ENCODE measurements at places on chromosomes 12 and 14. TPM values are rescaled to one million over a fixed set of nuclear protein-coding genes. Genes with fewer than 3 reads are reported as not detected.

PLEKHG7 gene
- total RNA-seq, result not detected

HOXC9 gene
- total RNA-seq, result 9.0 TPM

CAPRIN2 gene
- 41.2 TPM for total RNA-seq

KLHL33 gene
- total RNA-seq, result 0.39 TPM

DNA sequence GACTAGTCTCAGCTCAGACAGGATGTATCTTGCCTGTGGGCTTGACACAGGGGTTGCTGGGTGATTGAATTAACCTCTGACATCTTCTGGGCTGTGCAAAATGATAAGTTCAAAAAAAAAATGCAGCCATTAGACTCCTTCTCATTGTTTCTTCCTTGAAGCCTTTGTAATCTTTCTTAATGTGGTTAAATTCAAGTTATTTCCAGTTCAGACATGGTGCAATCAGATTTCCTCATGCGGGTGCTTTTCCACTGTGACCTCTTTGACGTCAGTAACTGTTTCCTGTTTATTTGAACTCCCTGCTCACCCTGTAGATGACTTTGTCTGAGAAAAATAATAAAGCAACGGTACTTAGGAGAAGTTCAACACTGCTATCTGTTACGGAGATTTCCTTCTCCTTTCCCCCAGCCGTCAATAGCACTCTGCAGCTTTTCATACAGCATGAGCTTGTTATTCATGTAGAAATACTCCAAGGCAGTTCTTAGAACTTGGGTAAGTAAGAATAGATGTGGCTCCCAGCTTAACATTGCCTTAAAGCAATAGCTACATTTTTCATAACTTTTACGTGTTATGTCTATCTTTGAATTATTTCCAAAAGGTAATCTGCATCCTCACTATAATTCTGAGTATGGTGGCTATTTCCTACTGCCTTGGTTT lies 155.5 kb downstream of the PRKCH start:
- H3K4me3 ChIP-seq, result no peak overlapping the region
- no peaks in the 10 kb centered on the region for H3K4me1 ChIP-seq
- H3K27ac ChIP-seq, result peak overlapping the region; percentile 95

DNA sequence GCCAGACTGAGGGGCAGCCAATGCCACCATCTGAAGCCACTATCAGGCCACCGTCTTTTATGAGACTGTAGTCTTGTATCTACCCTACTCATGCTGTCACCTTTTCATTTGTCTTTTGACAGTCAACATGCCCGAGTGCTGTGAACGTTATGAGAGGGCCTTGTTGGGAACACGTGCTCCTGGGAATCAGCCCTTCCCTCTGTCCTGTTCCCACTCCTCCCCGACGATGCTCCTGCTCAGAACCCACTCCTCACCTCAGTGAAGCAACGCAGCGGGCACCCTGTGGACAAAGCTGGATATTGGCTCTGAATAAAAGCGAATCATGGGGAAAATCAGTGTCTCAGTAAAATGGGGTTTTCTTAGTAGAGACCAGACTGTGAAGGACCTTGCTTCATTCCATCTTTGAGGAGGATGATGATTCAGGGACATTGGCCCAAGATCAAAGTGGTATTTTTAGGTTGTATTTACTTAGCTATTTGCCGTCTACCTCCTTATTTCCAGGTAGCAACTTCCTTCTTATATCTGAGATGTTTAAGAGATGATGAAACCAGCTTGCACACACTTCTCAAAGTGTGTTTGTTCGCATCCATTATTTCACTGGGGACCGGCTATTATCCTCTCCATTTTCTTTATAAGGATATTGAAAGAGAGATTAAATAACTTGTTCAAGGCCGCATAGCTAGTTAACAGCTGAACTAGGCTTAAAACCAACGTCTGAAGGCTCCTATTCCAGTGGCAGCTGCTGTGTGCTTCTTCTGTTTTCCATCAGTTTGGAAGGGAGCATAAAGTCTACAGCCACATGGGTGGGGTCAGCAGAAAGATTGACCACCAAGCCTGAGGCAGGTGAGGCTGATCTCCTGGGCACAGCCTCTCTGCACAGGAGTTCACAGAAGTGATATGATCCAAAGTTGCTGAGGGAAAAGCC lies 43.9 kb upstream of the CTDSP2 start:
- peak overlapping the region; percentile 95 for H3K27ac ChIP-seq
- H3K27me3 ChIP-seq, result no peaks in the 10 kb centered on the region
- DNase-seq, result no peak
- no peak overlapping the region for H3K4me3 ChIP-seq
- H3K4me1 ChIP-seq, result no peaks in the 10 kb centered on the region

DNA sequence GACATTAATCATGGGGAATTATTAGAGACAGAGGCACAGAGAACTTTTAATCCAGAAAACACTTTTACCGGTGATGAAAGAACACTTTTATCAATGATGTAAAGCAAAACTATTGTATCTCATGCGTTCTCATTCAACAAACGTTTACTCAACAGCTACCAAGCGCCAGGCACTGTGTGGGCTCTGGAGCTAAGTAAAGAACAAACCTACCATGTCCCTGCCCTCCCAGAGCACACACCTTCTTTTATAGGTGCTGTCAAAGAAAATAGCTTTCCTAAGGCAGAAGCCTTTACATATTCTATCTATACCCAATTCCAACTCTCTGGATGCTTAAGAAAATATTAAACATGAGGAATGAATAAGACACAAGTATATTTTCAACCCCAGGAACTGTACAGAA lies 91.1 kb downstream of the FOXN3 start:
- H3K4me3 ChIP-seq, result no peak overlapping the region
- no peak for DNase-seq
- H3K27me3 ChIP-seq, result no peaks in the 10 kb centered on the region
- no peaks in the 10 kb centered on the region for H3K4me1 ChIP-seq

- no peaks in the 10 kb centered on the region for H3K4me1 ChIP-seq
- no peak overlapping the region for H3K4me3 ChIP-seq
- H3K27ac ChIP-seq, result no peak overlapping the region
These were observed 7.1 kb upstream of the KRT84 start for GRCh38 chr12:52392465-52393007.

DNA sequence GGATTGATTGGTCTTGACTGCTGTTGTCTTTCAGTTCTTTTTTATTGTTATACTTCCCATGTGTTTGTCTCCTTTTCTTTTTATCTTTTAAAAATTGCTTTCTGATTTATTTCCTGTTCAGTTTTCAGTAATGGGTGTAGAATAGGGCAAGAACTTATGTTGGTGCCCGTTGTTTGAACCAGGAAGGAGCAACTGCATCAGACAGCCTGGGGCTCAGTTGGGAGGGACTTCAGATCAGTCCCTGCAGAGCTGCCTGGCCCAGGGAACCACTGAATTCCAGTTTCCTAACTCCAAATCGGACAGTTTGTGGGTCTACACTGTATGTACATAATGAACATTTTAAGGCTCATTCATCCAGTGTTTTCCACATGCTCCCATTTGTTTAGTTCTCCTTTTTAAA lies 64.9 kb downstream of the FBXO34 start:
- no peaks in the 10 kb centered on the region for H3K36me3 ChIP-seq
- H3K27ac ChIP-seq, result no peak overlapping the region
- H3K4me1 ChIP-seq, result no peaks in the 10 kb centered on the region
- H3K4me3 ChIP-seq, result no peak overlapping the region

GRCh38 chr14:103103461-103104388 lies 9.2 kb downstream of the EXOC3L4 start:
- H3K36me3 ChIP-seq, result no peaks in the 10 kb centered on the region
- no peaks in the 10 kb centered on the region for H3K4me1 ChIP-seq
- no peak for DNase-seq
- no peaks in the 10 kb centered on the region for H3K27me3 ChIP-seq
- no peak overlapping the region for H3K27ac ChIP-seq

- H3K36me3 ChIP-seq, result no peaks in the 10 kb centered on the region
- H3K4me3 ChIP-seq, result no peak overlapping the region
- no peaks in the 10 kb centered on the region for H3K4me1 ChIP-seq
- DNase-seq, result no peak
These were observed 104.7 kb downstream of the PRMT8 start for GRCh38 chr12:3595721-3596120.

DNA sequence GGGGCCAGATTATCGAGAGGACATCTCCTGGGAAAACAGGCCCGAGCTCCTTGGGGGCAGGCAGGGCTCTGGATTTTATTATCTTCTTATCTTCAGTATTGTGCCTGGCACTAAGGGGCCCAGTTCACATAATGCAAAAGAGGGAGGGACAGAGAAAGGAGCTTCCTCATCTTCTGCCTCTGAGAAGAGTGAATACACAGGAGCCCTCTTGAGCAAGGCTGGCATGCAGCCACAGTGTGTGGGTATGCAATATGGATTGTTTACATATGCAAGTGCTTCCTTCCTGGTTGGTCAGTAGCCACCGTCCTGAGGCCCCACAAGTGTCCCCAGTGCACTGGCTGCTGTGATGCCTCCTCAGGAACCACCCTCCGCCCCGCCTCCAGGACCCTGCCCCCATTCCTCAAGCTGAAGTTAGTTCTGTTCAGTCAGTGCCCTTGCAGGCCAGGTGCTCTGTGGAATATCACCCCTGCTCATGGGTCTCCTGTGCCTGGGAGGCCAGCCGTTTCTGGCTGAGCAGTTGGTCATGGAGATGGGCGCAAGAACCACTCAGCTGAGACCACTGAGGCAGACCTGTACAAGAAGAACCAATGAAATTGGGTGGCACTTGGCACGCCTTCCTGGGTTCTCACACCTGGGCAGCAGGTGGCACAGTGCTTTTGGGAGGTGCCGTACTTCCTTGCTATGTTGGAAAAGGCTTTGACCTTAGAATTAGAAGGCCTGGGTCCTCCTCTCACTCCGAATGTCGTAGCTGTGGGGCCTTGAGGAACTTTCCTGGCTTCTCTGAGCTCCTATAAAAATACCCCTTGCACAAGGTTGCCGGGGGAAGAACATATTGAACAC lies 35.1 kb upstream of the ACTN1 start:
- H3K4me3 ChIP-seq, result no peak overlapping the region
- H3K36me3 ChIP-seq, result no peaks in the 10 kb centered on the region
- H3K27ac ChIP-seq, result no peak overlapping the region

GRCh38 chr12:19189522-19189921 lies 60.0 kb downstream of the PLEKHA5 start:
- H3K36me3 ChIP-seq, result no peaks in the 10 kb centered on the region
- H3K4me1 ChIP-seq, result peaks cover 11% of the 10 kb centered on the region
- peak overlapping the region; percentile 84 for H3K27ac ChIP-seq
- H3K4me3 ChIP-seq, result no peak overlapping the region
- no peak for DNase-seq
- no peaks in the 10 kb centered on the region for H3K27me3 ChIP-seq

DNA sequence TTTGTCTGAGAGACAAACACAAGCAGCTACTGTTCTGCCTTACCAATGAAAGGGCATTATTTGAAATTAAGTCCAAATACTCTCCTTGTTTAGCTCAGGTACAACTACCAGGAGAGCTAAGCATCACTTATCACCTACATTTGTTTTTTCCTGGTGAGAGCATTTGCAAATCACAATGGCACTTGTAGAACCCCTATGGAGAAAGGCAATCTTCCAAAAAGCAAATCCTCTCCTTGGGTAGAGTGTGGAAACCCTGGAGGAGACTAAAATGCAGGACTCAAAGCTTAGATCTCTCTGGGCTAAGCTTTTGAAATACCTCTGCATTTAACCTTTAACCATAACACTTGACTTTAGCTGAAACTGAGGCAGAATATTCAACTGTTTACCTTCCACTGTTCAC lies 20.8 kb downstream of the GTSF1 start:
- no peaks in the 10 kb centered on the region for H3K36me3 ChIP-seq
- H3K27ac ChIP-seq, result no peak overlapping the region
- H3K4me1 ChIP-seq, result no peaks in the 10 kb centered on the region
- no peak for DNase-seq

GRCh38 chr14:77547512-77548180 lies 49.0 kb upstream of the ISM2 start:
- peaks cover 3% of the 10 kb centered on the region for H3K4me1 ChIP-seq
- H3K36me3 ChIP-seq, result no peaks in the 10 kb centered on the region
- no peak for DNase-seq
- H3K4me3 ChIP-seq, result no peak overlapping the region

Measured in aorta (tissue), 5 donors.